ENCODE measurements at places on chromosomes 1 and 21. TPM values are rescaled to one million over a fixed set of nuclear protein-coding genes. Genes with fewer than 3 reads are reported as not detected.

GRCh38 chr1:21638531-21639341 is 30.4 kb downstream of the RAP1GAP start:
- H3K4me1 ChIP-seq: peaks cover 7% of the 10 kb centered on the region
- peaks cover 12% of the 10 kb centered on the region for H3K27me3 ChIP-seq
- no peaks in the 10 kb centered on the region for H3K36me3 ChIP-seq
- H3K27ac ChIP-seq: no peak overlapping the region
- DNase-seq: no peak

DNA sequence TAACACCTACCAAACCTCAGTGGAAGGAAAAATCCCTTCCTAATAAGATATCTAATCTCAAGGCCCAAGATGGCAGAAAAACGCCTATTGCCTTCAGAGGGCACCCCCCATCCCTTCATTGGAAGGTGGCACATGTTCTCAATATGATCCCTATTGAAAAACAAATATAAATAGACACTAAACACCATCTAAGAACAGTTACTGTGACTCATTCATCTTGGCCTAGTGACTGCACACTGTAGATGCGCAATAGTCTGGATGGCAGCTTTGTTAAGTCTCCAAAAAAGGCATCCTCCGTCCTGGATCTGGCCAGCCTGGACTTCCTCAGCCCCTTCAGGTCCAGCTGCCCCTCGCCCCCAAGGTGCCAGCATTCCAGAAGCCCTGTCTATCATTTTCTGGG is 121.9 kb downstream of the CAPN8 start:
- H3K4me1 ChIP-seq: no peaks in the 10 kb centered on the region
- no peaks in the 10 kb centered on the region for H3K36me3 ChIP-seq
- peaks cover 12% of the 10 kb centered on the region for H3K27me3 ChIP-seq
- H3K4me3 ChIP-seq: no peak overlapping the region
- no peak overlapping the region for H3K27ac ChIP-seq

GRCh38 chr1:56331207-56331891 is 248.0 kb downstream of the PLPP3 start:
- H3K4me3 ChIP-seq: no peak overlapping the region
- peak overlapping the region; percentile 41 for H3K27ac ChIP-seq
- H3K36me3 ChIP-seq: no peaks in the 10 kb centered on the region
- DNase-seq: no peak
- peaks cover 7% of the 10 kb centered on the region for H3K4me1 ChIP-seq
- no peaks in the 10 kb centered on the region for H3K27me3 ChIP-seq

GRCh38 chr1:239436286-239436685 is 49.9 kb downstream of the CHRM3 start:
- H3K4me3 ChIP-seq: no peak overlapping the region
- DNase-seq: peak; percentile 60

Gene APP
- 780 TPM for polyA plus RNA-seq

DNA sequence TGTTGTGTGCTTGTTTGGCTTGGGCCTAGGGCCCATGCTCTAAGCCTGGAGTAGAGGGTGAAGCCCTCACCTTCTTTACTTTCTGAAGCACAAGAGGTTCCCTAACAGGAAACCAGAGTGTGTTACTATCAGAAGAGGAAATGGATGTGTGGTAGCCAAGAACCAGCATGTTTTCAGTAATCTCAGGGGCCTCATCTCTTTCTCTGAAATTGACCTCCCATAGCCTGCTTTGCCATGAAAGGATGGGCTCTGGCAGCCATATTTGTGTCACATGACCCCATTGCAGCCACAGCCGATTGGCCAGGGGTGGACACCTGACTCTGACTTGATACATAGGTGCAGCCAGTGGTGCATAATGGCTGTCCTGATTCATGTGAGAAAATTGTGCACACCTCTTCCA is 18.6 kb downstream of the A3GALT2 start:
- H3K27ac ChIP-seq: no peak overlapping the region
- no peaks in the 10 kb centered on the region for H3K27me3 ChIP-seq
- H3K36me3 ChIP-seq: peaks cover 6% of the 10 kb centered on the region

- no peak for DNase-seq
- peaks cover 41% of the 10 kb centered on the region for H3K27me3 ChIP-seq
- H3K27ac ChIP-seq: no peak overlapping the region
- H3K36me3 ChIP-seq: no peaks in the 10 kb centered on the region
- no peak overlapping the region for H3K4me3 ChIP-seq
- H3K4me1 ChIP-seq: no peaks in the 10 kb centered on the region
These were observed 770.9 kb upstream of the TPTE start for GRCh38 chr21:9750341-9751086.

GRCh38 chr1:237702161-237702560 is 188.6 kb downstream of the ZP4 start:
- H3K36me3 ChIP-seq: no peaks in the 10 kb centered on the region
- H3K27ac ChIP-seq: no peak overlapping the region
- no peaks in the 10 kb centered on the region for H3K4me1 ChIP-seq

DNA sequence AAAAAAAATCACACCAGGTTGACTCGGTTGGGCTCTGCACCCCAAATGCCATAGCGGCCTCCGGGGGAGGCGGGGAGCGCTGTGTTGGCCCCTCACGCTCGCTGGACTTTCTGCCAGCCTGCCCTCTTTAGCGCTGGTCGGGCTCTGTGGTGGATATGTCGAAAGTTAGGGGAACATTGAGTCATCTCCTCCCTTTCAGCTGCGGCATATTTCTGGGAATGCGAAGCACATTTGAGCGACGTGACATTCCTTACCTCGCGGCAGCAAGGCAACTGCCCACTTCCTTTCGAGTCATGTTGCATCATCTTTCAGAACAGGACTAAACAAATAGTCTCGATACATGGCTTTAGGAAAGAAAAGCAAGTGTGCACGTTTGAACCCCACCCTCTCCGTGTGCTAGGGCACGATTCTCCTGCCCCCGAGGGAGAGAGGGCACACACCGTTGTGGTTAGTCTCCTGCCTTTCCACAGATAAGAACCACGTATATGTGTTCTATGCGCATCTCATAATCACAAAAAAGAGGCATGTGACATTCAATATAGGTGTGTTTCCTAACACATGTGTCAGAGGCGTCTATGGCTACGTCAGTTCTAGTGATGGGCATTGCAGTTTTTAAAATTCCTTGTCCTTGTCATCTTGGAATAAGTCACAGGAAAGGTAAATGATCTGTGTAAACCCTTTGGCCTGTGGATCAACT is 105.9 kb upstream of the SLC45A1 start:
- no peak for DNase-seq
- H3K4me3 ChIP-seq: no peak overlapping the region
- H3K27ac ChIP-seq: peak overlapping the region; percentile 66
- no peaks in the 10 kb centered on the region for H3K36me3 ChIP-seq
- no peaks in the 10 kb centered on the region for H3K27me3 ChIP-seq

- no peaks in the 10 kb centered on the region for H3K27me3 ChIP-seq
- no peaks in the 10 kb centered on the region for H3K36me3 ChIP-seq
- H3K27ac ChIP-seq: no peak overlapping the region
- peaks cover 36% of the 10 kb centered on the region for H3K4me1 ChIP-seq
- no peak for DNase-seq
- no peak overlapping the region for H3K4me3 ChIP-seq
These were observed 5.3 kb downstream of the C1orf116 start for GRCh38 chr1:207027206-207027777.

DNA sequence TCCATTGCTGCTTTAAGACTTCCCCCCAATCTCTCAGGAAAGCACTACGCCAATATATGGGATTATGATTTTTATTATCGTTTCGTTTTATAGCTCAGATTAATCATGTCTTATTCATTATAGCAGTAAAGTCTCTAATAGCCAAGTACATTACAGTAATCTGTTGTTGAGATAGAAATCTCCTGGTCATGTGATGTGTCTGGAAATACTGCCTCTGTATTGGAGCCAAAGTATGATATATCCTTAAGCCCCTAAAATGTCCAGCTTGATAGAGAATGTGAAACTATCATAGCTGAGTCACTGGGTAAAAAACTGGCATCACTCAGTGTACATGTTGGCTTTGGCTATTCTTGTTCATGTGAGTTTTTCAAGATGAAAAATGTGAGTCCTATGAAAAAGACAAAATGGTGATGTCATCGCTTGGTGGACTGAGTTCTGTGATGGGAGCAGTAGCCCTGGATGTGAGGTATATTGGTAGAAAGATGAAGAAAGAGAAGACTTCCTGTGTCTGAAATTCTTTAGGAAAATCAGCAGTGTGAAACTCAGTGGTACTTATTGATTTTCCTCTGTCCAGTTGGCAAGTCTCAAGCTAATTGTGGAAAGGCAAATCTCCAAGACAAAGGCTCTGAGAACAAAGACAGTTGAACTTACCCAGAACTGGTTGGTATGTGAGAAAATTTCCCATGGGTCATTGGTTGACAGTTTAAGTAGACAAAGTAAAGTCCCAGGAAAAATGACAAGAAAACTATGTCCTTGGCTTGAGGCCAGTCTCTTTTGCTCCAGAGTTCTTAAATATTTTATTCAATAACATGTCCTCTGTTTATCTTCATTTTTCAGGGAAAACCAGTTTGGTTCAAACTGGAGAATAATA is 76.2 kb downstream of the BRINP2 start:
- no peak overlapping the region for H3K27ac ChIP-seq

DNA sequence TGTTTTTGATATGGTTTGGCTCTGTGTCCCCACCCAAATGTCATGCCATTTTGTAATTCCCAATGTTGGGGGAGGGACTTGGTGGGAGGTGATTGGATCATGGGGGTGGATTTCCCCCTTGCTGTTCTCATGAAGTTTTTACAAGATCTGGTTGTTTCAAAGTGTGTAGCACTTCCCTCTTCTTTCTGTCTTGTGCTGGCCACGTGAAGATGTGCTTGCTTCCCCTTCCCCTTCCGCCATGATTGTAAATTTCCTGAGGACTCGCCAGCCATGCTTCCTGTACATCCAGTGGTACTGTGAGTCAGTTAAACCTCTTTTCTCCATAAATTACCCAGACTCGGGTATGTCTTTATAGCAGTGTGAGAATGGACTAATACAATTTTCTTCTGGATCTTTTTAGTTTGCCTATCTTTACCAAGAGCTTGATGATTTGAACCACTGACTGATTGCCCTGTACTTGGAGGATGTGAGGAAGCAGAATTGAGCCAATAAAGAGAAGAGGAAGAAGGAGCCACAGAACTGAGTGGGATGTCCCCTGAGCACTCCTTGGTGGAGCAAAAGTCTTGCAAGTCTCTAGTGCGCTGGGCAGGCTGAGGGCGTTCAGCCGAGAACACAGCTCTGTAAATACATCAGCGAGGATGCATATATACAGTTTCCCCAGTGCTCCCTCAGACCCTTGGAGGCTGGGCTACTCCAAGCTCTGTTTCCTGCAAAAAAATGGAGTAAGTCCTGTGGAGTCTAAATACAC is 102.6 kb downstream of the CYYR1 start:
- no peak overlapping the region for H3K27ac ChIP-seq
- no peaks in the 10 kb centered on the region for H3K27me3 ChIP-seq
- DNase-seq: no peak
- H3K36me3 ChIP-seq: no peaks in the 10 kb centered on the region
- H3K4me3 ChIP-seq: no peak overlapping the region

DNA sequence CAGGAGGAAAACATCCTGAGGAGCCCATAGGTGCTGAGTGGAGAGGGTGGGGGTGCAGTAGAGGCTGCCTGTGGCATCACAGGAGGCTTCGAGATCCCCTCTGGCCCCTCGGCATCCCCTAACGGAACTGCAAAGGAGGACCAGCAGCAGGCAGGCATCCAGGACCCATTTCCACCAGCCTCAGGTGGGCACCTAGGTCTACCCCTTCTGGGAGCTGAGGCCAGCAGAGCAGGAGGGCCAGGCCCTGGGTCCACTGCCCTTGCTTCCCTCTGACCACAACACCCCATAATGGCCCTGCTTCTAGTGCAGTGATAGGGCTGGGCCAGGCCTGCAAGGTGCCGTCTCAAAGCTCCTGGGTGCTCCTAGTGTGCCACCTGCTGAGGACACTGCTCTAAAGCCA is 723.0 kb downstream of the PTPRU start:
- peaks cover 18% of the 10 kb centered on the region for H3K4me1 ChIP-seq
- no peak overlapping the region for H3K4me3 ChIP-seq
- no peak overlapping the region for H3K27ac ChIP-seq

GRCh38 chr1:201226178-201226514 is 35.5 kb downstream of the IGFN1 start:
- no peak overlapping the region for H3K4me3 ChIP-seq
- no peaks in the 10 kb centered on the region for H3K27me3 ChIP-seq
- H3K27ac ChIP-seq: no peak overlapping the region

Gene TSPAN2
- polyA plus RNA-seq: 0.23 TPM

DNA sequence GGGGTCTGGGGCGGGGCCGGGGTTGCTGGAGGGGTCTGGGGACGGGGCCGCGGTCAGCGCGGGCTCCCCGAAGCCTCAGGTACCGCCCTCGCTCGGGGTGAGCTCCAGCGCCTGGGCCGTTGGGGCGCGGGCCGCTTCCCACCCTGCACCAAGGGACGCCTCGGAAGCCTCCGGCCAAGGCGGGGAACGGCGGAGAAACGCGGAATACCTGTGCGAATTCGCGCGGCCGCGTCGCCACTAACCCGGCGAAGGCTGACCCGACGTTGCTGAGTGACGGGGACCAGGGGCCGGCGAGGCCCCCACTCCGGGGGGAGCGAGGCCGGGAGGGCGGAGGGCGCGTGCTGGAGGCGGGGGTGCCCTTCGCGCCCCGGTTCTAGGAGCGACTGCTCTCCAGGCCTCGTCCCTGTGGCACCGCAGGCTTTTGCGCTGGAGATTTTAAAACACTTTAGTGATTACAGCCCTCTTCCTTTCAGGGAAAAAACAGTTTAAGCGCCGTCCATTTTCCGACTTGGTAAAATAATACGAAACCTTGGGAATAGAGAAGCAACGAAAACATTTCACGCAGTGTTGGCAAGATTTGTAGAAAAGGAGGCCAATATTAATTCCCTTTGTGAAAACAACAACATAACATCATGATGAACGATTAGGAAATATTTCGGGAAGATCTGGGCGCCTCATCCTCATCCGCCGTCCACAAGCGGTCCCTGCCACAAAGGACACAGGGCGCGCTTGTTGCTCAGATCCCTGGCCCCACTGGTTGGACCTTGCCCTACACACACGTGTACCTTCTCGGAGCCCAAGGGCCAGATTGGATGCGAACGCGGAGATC is 971 bp upstream of the GNG4 start:
- H3K27me3 ChIP-seq: peaks cover 10% of the 10 kb centered on the region
- peak overlapping the region; percentile 52 for H3K4me3 ChIP-seq
- H3K27ac ChIP-seq: peak overlapping the region; percentile 56
- no peak for DNase-seq

GRCh38 chr1:22122273-22123070 is 20.4 kb downstream of the WNT4 start:
- H3K4me3 ChIP-seq: no peak overlapping the region
- no peak overlapping the region for H3K27ac ChIP-seq
- no peaks in the 10 kb centered on the region for H3K27me3 ChIP-seq
- DNase-seq: peak; percentile 69
- peaks cover 34% of the 10 kb centered on the region for H3K4me1 ChIP-seq

- H3K4me3 ChIP-seq: no peak overlapping the region
- H3K27me3 ChIP-seq: no peaks in the 10 kb centered on the region
- DNase-seq: no peak
- no peaks in the 10 kb centered on the region for H3K36me3 ChIP-seq
- H3K27ac ChIP-seq: no peak overlapping the region
- peaks cover 11% of the 10 kb centered on the region for H3K4me1 ChIP-seq
These were observed 50.4 kb downstream of the ADAMTS1 start for GRCh38 chr21:26794597-26795411.

- H3K27ac ChIP-seq: no peak overlapping the region
- peaks cover 26% of the 10 kb centered on the region for H3K36me3 ChIP-seq
- H3K4me3 ChIP-seq: no peak overlapping the region
- H3K4me1 ChIP-seq: peaks cover 9% of the 10 kb centered on the region
- no peaks in the 10 kb centered on the region for H3K27me3 ChIP-seq
These were observed 2.4 kb downstream of the JMJD4 start for GRCh38 chr1:227732586-227733308.

- peak overlapping the region; percentile 37 for H3K27ac ChIP-seq
- no peaks in the 10 kb centered on the region for H3K36me3 ChIP-seq
- 0 out of 2 replicates have a peak, but pooled peaks cover 4% of the 10 kb centered on the region for H3K4me1 ChIP-seq
- no peak overlapping the region for H3K4me3 ChIP-seq
- DNase-seq: no peak
These were observed 198.4 kb upstream of the PTGFR start for GRCh38 chr1:78292361-78292760.

Gene ZSCAN20
- 2.1 TPM for polyA plus RNA-seq

Gene RNF11
- polyA plus RNA-seq: 86.9 TPM

Gene PAPPA2
- 0.02 TPM for polyA plus RNA-seq
